Mucosa of gallbladder (tissue), 1 donor: ENCODE measurements at places on chromosomes 6 and 20. TPM values are rescaled to one million over a fixed set of nuclear protein-coding genes. Genes with fewer than 3 reads are reported as not detected.

GRCh38 chr6:26571592-26572296 lies 25.0 kb upstream of the ABT1 start:
- DNase-seq, result peak; percentile 47

The SNAI1 gene
- 3.2 TPM for total RNA-seq

DNA sequence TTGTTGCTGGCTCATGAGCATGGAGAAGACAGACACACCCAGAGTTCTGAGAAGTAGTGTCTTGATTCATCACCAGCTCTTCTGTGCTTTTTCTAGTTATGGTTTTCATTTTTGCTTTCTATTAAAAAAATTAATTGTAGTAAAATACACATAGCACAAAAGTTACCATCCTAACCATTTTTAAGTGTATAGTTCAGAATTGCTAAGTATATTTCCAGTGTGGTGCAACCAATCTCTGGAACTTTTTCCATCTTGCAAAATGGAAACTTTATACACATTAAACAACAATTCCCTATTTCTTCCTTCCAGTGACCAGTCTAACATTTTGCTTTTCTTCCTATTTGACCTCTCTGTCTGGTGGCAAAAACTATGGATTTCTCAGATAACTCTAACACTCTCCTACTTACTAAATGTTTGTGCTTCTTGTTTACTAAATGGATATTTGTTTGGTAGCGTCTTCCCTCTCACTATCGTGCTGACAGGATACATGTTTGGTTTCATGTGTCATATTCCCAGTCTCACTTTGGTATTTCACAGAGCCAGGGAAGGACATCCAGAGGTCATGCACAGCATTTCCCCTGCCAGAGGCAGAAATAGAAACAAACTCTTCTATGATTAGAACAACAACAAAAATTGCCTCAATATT lies 40.6 kb downstream of the TXLNB start:
- no peak for DNase-seq

The TFAP2C gene
- total RNA-seq, result 2.1 TPM

GRCh38 chr6:53189554-53189953 lies 40.9 kb upstream of the GCM1 start:
- DNase-seq, result no peak

GRCh38 chr6:167683028-167683862 lies 143.5 kb upstream of the AFDN start:
- peak; percentile 91 for DNase-seq

The ELOVL2 gene
- 0.81 TPM for total RNA-seq

The EMILIN3 gene
- total RNA-seq, result 0.63 TPM

DNA sequence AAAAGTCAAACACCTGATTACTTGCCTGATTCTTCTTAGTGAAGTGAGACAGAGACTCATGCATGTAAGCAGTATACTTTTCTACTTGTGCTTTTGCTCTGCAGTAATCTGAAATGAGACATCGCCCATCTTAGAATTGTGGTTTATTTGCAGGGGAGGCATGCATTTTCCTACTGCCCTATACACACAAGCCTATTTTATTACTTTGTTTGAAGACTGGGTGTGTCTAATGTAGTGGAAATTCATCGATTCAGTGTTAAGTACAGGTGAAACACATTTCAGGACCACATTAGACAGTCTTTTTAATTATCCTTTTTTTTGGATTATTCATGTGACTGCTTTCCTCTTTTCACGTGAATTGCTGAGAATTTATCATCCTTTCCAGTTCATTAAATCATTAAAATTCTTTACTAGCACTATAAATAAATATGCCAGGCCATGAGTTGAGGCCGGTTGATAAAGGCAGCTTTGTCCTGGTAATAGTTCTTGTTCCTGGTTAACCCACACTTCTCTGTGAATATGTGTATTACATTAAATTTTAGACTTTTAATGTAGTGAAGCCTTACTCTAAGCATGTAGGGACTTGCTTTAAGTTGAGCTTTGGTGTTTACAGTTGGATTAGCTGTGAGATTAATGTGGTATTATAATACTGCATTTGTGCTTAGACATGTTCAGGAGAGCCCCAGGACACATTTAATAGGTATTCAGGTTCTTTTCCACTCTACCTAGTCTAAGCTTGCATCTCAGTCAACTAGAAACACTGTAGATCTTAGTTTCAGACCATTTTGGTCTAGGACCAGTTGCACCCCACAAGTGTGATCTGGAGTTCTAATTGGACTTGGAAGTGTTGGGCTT lies 10.8 kb upstream of the BTBD3 start:
- DNase-seq, result no peak

DNA sequence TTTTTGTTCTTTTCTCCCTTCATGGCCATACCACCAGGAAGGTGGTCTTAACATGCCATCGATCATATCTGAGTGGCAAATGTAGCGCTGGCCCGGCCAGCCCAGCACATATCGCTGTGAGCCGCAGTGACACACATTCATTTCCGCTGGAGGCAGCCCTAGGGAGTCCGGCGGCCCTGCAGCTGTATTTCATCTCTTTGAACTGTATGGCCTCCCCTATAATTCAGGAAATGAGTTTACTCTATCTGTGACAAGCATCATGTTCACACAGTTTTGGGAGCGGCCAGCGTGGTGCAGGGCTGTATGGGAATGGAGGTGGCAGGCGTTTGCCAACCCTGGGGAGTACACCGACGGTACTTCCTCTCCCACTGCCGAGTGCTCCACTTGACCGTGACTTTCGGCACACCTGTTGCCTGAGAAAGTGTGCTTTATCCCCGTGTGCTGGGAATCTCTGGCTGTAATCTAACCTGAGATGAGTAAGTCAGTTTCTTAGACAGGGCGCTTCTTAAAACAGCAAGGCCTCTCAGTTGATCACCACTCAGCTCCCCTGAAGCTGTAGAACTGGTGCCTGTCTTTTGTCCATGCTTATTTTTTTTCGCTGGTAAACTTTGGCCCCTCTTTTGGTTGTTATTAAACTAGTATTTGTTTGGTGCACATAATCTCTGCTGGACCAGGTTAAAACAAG lies 257.1 kb upstream of the TAB2 start:
- no peak for DNase-seq

DNA sequence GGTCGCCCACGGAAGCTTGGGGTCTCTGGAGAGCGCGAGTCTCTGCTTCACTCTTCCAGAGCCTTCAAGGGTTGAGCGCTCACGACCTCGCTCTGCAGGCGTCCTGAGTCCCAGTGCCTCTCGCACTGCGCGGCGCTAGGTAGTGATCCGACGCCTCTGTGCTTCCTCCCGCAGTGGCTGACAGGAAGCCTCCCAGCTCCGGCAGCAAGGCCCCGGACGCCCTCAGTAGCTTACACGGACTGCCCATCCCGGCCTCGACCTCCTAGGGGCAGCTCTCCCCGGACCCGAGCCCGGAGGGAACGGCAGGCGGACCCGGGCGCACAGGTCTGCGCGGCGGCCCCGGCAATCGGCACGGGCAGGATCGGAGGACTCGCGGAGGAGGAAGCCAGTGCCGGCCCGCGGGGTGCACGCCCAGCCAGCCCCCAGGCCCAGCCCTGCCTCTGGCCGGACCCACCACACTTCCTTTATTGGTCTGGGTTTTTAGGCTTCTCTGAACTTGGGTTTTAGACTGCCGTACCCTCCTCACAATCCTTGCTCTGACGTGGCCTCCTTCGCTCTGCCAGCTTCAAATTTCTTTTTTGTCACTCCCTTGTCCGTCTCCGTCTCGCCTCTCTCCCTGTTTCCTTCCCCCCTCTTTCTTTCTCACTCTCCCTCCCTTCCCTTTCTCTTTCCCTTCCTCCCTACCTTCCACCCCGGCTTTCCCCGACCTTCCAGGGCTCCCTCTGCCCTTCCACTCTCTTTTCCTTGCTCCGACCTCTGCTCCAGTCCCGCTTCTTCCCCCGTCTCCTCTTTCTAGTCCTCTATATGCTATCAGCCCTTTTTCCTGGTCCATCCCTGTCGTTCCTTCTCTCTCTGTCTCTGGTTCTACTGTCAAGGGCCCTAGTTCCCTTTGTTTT lies 9.1 kb downstream of the PAX1 start:
- no peak for DNase-seq

The SYTL3 gene
- 4.1 TPM for total RNA-seq

The ENPP3 gene
- total RNA-seq, result 1.6 TPM

- DNase-seq, result no peak
Measured at GRCh38 chr6:2086326-2086965, 159.0 kb downstream of the GMDS start.

DNA sequence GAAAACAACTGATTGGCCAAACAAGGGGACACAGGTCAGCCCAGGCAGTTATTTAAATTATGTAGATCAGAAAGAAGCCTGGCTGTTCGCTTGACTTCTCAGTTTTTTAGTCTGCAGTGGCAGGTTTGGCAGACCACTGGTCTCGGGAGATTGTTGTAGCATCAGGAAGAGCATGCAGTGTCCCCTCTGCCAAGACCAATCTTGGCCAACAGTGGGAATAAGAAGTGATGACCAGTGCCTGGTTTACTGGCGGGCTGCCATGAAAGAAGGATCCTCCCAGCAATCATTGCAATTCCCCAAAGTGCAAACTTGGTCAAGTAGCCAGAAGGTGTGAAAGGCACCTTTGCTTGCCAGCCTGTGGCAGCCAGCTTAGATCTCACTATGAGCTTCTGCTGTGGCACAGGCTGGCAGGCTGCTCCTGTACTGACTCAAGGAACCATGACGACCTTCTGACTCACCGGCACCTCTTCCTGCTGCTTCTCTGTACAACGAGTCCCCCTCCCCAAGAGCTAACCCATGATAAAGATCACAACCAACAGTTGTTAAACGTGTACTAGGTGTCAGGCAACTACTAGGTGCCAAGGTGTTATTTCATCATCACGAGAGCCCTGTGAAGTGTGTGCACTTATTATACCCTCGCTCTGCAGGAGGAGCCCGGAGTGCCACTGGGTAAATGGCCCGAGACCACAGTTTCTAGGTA lies 76.8 kb upstream of the DUSP22 start:
- no peak for DNase-seq

The SNAP25 gene
- total RNA-seq, result 4.3 TPM

GRCh38 chr6:150142097-150142669 lies 661 bp upstream of the PPP1R14C start:
- no peak for DNase-seq

DNA sequence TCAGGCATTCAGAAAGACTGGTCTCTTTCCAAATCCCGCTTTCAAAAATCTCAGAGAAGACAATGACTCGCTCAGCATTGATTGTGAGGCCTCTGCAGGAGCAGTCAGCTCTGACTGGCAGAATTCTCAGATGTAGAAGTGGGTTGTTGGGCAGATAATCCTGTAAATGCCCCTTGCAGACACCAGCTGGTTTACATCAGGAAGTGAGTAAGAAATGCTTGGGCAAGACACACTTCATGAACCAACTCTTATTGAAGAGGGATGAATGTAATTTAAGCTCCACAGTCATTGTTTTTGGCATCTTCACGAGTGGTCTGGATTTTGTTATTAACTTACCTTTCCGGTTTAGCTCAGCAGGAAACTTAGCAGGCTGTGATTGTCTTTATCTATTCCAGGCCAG lies 166.6 kb downstream of the PLCB4 start:
- DNase-seq, result no peak

The HBS1L gene
- 46.8 TPM for total RNA-seq

DNA sequence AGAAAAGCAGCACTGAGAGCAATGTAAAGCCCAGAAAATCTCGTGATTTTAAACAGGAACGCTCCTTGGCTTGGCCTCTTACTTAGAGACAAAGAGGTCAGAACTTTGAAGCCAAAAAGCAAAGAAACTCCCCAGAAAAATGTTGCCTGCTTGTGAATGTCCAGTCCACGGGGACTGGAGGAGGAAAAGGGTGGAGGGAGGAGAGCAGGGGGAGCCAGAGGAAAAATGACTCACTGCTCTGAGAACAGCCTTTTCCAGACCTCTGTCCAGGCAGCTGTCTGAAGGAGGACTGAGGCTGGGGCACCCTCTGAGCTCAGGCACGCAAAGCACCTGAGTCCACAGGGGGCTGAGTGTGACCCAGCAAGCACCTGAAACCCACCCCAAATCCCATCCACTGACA lies 64.7 kb downstream of the TRAM2 start:
- DNase-seq, result no peak

The ADGRF1 gene
- total RNA-seq, result 10.4 TPM

DNA sequence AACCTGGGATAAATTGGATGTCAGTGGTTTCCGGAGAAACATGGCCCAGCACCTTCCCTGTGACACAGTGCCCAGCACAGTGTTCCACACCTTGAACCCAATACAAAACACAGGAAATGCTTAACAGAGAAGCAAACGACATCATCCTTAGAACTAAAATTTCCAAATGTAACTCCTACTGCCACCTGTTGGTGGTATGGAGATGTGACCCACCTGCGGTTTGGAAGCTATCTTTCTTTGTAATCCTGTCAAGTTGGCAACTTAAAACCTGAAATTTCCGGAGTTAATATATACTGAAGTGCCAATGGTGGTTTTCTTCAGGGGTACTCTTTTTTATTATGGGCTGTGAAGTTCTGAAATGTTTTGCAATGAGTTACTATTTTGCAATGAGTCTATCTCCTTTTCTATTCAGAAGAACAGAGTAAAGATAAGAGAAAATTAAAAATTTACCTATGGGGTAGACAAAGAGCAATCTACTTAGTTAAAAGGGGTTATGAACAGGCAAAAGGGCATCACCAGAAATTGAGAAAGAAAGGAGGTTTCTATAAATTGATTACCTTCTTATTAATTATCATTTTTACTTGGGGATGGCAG lies 658.8 kb downstream of the PTPRT start:
- no peak for DNase-seq

DNA sequence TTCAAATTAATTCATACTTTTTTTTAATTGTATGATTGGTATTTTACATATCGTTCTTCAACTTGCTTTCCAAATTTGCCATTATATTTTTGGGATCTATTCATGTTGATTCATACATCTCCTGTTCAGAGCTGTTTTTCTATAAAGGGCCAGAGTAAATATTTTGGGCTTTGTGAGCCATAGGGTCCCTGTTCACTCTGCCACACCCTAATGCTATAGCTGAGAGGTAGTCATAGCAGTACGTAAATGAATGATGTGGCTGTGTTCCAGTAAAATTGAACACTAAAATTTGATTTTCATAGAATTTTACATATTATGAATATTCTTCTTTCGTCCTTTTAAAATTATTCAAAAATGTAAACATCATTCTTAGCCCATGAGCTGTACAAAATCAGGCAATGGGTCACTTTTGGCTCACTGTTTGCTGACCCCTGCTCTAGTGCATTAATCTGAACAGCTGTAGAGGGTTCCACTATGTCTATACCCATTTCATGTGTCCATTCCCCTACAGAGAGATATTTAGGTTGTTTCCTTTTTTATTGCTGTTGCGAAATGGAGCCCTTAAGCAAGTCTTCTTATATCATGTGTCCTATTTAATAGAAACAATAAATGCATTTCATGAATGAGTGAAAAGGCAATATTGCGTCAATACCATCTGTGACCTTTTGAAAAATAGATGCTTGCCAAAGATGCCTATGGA lies 136.4 kb upstream of the SALL4 start:
- DNase-seq, result no peak
